ENCODE measurements at places on chromosomes 4 and X. TPM values are rescaled to one million over a fixed set of nuclear protein-coding genes. Genes with fewer than 3 reads are reported as not detected.

The ETDB gene
- not detected for total RNA-seq

The ATP6AP1 gene
- 31.5 TPM for total RNA-seq

The ASB5 gene
- 3.6 TPM for total RNA-seq

The MAPK10 gene
- total RNA-seq: 135 TPM

The MAOA gene
- 12.5 TPM for total RNA-seq

The RAI2 gene
- 4.1 TPM for total RNA-seq

The SSX2B gene
- not detected for total RNA-seq

The HSFX2 gene
- total RNA-seq: 0.96 TPM

The NAP1L3 gene
- 9.6 TPM for total RNA-seq

The PAGE2B gene
- not detected for total RNA-seq

The BST1 gene
- 39.0 TPM for total RNA-seq

The RBMXL3 gene
- total RNA-seq: 1.4 TPM

The BGN gene
- total RNA-seq: 90.8 TPM

The PLXNB3 gene
- 23.6 TPM for total RNA-seq

DNA sequence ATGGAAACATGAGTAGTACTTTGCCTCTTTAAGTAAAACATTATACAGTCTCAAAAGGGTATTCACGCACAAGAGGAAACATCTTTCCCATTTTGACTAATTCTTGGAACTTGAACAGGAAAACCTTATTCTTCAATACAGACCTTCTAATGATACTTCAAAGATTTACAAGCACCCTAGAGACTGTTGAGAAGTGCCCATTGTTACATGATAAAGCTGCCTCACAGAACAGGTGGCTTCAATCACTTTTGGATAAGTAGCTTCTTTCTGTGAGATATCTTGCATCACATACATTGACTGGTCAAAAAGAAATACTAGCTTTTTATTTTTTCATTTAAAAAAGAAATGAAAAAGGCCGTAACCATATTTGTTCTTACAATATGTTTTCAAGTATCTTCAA is 219.4 kb downstream of the EPHA5 start:
- no peak for DNase-seq

- DNase-seq: peak; percentile 38
Measured at GRCh38 chrX:17814557-17814956, 46.5 kb downstream of the RAI2 start.

DNA sequence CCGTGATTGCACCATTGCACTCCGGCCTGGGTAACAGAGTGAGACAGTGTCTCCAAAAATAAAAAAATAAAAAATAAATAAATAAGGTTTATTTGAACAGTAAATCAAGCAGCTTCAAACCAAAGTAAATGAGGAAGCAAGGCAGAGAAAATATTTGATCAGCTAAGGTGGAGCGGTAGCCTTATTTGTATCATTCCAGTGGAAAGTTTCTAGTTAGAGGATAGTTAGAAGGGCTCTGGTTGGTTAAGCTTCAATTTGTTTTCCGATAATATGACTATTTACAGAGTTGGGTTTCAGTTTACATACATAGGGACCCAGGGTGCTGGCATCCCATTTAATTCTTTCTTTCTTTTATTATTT is 21.8 kb upstream of the OPHN1 start:
- DNase-seq: no peak

DNA sequence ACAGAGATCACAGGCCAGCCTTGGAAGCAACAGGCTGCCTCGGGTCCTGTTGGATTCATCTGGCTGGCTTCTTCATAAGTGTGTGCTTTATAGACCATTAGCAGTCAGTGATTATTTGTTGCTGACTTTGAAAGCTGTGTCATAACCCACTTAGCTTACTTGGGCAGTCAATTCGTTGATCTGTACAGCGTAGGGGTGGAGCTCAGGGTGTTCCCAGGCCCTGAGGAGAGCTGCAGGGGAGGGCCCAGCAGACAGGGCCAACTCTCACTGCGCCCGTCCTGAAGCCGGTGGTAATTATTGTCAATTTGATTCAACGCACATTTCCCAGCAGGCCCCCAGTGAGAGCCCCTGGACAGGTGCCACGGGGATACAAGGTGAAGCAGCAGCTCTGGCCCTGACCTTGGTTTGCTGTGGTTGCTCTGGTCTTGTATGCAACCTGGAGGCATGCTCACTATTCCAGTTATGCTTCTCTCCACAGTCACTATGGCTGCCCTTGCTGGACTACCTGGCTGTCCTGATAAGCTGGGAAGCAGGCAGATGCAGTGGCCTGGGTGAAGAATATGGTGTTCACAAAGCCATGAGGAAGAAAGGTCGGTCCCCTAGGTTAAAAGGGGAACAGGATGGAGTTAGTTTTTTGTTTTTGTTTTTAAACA is 40.1 kb upstream of the HMGB3 start:
- DNase-seq: no peak

- DNase-seq: no peak
Measured at GRCh38 chrX:19571711-19572110, 56.4 kb upstream of the MAP3K15 start.

DNA sequence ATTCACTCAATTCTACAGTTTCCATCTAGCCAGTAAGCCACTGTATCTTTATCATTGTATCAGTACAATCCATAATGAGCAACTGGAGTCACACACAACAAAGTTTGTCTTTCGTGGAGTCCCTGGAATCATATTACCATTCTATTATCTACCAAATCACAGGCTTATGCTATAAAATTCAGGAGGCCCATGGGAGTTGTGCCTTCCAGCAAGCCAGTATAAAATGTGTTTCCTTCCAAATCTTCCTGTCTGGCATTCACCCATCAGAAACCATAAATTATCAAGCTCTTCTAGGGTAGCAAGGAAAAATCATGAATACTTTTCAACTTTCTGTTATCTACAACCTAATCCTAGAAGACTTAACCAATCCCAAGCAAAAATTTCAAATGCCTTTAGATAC is 1383.3 kb upstream of the PCDH7 start:
- DNase-seq: peak; percentile 88

DNA sequence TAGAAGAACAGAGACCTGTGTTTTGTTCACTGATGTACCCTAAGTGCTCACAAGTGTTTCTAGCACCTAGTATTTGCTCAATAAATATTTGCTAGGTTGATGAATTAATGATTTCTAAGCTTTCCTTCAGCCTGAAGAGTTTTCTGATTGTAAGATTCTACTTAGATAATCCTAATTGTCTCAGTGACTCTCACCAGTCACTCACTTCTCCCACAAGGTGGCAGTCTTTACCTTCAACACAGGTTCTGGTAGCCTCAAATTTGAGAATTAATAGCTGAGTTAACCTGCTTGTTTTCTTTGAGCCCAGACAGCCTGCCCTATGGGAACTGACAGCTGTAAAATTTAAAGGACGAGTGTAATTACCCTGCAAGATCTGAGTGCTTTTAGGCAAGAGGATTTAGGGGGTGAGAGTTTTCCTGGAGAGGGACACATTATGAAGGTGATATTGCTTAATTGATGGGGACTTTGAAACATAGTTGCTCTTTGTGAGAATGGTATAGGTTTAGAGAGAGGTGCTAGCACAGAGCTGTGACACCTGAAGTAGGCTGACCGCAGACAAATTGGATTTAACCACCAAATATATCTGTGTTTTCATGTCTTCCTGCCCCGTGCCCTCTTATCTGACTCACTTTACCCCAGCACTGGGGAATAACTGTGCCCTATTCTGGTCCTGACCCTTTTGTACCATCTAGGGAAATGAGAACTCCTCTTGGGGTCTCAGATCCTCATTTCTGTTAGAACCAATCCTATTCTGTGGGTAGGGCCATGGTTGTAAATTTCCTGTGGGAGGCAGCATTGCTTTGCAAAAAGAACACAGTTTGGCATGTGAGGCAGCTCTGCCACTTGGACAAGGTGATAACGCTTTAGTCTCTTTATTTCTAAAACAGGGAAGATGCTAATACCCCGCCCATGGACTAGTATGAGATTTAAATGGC is 27.7 kb downstream of the CD38 start:
- peak; percentile 72 for DNase-seq

- no peak for DNase-seq
Measured at GRCh38 chr4:60637976-60638375, 562.1 kb upstream of the ADGRL3 start.

- DNase-seq: no peak
Measured at GRCh38 chr4:143351149-143351691, 14.5 kb downstream of the GAB1 start.

- DNase-seq: no peak
Measured at GRCh38 chr4:7747566-7747965, 192.1 kb downstream of the AFAP1 start.

- DNase-seq: no peak
Measured at GRCh38 chr4:26753617-26754016, 107.0 kb upstream of the STIM2 start.

DNA sequence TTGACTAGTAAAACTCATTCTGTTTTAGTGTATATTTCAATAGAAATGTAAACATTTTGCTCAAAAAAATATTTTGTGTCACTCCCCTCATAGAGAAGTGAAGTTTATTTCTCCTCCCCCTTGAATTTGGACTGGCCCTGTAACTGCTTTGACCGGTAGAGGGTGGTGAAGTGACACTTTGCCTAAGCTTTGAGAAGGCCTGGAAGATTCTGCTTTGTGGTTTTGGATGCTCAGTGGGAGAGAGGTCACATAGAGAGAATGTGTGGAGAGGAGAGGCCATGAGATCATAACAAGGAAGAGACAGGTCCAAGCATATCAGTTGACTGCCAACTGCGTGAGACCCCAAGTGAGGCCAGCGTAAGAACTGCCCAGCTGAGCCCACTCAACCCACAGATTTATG is 19.1 kb upstream of the ARX start:
- DNase-seq: no peak

- DNase-seq: no peak
Measured at GRCh38 chr4:121237069-121237399, 72.9 kb upstream of the TNIP3 start.

GRCh38 chr4:11165052-11165451 is 263.6 kb downstream of the HS3ST1 start:
- DNase-seq: peak; percentile 62

- no peak for DNase-seq
Measured at GRCh38 chr4:3128976-3129375, 54.5 kb downstream of the HTT start.

DNA sequence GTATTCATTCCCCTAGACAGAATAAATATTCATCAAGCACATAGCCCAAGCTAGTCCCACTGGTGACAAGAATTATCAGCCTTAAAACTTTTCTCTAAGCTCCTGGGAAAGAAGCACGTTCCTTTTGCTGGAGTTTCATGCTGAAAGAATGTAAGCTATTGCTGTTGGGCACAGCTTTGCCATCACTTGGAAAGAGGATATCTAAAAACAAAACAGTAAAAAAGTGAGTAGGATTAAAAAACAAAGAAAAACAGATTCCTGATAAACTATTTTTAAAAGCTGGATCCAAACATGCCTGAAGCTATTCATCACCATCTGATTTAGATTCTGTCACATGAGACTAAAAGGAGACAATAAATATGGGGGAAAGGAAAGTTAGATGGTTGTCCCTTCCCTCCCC is 176.8 kb downstream of the SCFD2 start:
- peak; percentile 40 for DNase-seq

GRCh38 chr4:127775843-127776242 is 6.3 kb upstream of the HSPA4L start:
- no peak for DNase-seq

- no peak for DNase-seq
Measured at GRCh38 chr4:153023139-153023538, 87.0 kb downstream of the FHDC1 start.

- no peak for DNase-seq
Measured at GRCh38 chrX:106649523-106650428, 38.0 kb downstream of the RADX start.

- no peak for DNase-seq
Measured at GRCh38 chrX:124341396-124342132, 4.8 kb upstream of the SH2D1A start.

DNA sequence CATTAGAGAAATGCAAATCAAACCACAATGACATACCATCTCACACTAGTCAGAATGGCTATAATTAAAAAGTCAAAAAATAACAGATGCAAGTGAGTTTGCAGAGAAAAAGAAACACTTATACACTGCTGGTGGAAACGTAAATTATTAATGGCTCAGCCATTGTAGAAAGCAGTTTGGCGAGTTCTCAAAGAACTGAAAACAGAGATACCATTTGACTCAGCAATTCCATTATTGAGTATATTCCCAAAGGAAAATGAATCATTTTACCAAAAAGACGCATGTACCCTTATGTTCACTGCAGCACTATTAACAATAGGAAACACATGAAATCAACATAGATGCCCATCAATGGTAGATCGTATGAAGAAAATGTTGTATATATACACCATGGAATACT is 75.0 kb downstream of the NAA11 start:
- DNase-seq: no peak

- DNase-seq: peak; percentile 92
Measured at GRCh38 chr4:184355111-184355604, 119.2 kb downstream of the IRF2 start.

GRCh38 chr4:121597346-121597934 is 99.3 kb downstream of the ANXA5 start:
- no peak for DNase-seq

- DNase-seq: peak; percentile 60
Measured at GRCh38 chr4:11480683-11481082, 52.0 kb upstream of the HS3ST1 start.

- DNase-seq: no peak
Measured at GRCh38 chr4:6426571-6427438, 45.6 kb downstream of the PPP2R2C start.
